ENCODE measurements at places on chromosomes 1 and 21.

GRCh38 chr1:202689493-202690342, 20.5 kb downstream of the SYT2 start:
- DNase-seq: no peak

DNA sequence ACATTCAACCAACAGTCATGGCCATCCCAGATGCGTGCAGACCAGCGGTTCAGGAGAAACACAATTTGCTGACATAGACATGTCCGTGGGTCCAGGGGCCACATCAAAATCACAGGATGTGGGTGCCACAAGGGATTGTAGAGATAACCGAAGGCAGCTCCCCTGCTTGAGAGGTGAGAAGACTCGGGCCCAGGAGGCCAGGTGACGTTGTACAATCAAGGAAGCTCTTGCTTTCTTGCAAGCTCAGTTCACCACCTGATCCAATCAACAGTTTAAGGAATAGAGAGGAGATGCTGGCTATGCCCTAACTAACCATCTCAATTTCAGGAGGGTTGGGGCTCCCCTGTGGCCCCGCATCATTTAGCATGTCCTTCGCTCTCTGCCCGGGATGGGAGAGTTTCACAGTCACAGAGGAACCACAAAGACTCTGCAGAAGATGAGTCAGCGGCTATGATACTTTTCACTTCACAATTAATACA, 19.5 kb downstream of the UBASH3A start:
- no peak for DNase-seq

DNA sequence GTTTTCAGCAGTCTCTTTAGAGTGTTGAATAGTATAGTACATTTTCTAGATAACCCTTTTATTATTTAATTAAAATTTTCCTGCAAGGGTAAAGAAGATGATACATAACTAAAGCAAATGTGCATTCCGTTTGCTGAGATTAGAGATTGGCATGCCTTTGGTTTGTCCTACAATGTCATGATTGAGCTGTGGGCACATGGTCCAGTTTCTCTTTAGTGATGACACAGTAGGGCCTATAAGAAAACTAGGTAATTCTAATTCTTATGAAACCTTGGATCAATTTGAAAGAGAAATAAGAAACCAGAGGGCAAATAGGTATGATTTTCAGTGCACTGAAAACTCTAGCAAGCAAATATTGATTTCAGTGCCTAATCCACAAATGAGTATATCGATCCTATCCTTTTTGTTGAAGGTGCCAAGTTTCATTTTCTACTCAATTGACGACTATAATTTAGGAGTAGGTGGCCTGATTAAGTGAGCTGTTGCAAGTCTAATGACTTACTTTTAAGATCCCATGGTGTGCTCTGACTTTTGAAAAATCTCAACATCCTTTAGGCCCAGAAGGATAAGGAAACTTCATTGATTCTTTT, 128.0 kb upstream of the KCNK1 start:
- no peak for DNase-seq

GRCh38 chr1:14666373-14666772, 67.9 kb downstream of the KAZN start:
- DNase-seq: peak; percentile 22

- peak; percentile 93 for DNase-seq
These were observed 29.7 kb downstream of the PBX1 start for GRCh38 chr1:164588516-164589341.

DNA sequence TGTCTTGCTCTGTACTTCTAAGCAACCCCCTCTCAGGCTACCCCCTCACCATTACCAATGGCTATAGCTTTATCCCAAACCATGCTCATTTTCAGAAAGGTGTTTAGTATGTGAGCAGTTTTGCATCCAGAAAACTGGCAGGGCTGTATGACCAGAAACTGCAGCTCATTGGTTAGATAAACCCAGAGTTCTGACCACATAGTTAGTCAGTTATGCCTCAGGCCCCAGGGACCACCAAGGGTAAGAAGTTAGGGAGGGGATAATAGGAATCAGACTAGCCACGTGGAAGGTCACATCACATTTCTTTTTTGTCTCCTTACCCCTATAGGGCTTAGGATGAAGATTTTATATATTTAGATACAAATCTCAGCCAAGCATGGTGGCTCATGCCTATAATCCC, 1.2 kb downstream of the ITGA10 start:
- peak; percentile 79 for DNase-seq

- no peak for DNase-seq
These were observed 15.8 kb downstream of the INPP5B start for GRCh38 chr1:37931102-37931360.

DNA sequence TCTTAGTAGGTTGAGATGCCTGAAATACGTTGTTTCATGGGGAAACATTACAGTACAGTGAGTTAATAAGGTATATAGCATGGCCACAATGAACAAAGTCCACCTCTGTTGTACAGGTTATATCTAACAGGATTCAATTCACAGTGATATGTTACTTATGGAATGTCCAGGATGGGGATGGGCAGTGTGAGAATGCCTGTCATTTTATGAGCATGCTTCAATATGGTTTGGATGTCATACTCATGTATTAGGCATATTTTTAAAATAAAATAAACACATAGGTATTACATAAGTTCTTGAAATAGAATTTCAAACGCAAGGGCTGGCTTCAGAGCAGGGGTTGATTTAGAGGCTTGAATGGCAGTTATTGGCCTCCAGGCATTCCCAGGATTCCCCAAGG, 6.1 kb upstream of the PHLDA3 start:
- DNase-seq: peak; percentile 71

DNA sequence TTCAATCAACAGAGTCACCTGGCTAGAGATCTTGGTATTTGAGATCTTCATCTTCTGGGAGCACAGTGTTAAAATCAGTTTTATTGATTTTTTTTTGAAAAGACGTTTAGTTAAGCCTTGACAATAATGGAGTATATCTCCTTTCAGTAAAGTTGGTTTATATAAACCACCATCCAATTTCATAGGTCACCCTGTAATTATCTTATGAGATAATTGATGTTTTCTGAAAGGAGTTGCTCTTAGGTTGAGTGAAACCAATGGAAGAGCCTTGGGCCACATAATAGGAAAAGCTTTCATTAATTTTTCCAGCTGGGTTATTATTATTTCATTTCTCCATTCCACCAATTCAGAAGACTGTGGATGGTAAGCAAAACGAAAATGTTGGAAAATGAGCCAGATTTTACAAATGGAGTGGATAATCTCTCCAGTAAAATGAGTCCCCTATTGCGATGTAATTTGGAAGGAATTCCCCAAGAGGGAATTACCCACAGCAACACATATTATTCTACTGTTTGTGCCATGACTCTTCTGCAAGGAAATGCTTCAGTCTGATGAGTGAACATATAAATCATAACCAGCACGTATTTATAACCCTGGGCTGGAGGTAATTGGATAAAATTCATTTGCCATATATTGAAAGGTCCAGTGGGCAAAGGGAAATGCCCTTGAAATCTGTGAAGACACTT, 46.2 kb upstream of the TINAGL1 start:
- DNase-seq: peak; percentile 54

GRCh38 chr1:12157366-12158231, 9.2 kb upstream of the TNFRSF1B start:
- DNase-seq: no peak

DNA sequence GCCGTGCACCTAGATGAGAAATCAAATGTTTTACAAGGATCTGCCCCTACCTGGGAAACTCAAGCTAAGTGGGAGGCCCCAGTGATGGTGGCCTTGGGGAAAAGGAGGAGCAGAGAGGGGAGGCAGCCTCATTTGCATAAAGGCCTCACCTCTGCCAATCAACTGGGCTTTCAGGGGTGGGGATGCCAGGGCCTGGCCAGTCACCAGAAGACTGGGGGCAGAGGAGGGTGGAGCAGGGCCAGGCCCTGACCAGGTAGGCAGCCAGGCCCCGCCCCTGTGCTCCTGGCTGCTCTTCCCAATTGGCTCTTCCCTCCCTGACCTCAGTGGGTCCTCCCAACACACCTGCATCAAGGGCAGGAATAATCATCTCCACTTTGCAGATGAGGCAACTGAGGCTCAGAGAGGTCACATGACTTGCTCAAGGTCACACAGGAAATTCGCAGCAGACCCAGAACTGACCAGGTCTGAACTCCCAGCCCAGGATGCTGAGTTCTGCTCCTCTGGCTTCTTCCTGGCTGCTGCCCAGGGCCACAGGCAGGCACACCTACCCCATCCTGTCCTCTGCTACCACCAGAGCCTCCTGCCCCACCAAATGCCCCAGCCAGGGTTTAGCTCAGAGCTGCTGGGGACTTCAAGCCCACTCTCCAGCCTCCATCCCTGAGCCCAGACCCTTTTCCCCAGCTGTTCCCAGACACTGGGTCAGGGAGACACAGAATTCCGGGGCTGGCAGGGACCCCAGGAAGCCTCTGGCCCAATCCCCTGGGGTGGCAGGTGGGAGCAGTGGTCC, 677.9 kb downstream of the MATN1 start:
- DNase-seq: no peak

Data from fibroblast of skin of right biceps (primary cell).